Naive B cell (primary cell): ENCODE measurements at places on chromosomes 6 and 20.

- DNase-seq: no peak
Observed at GRCh38 chr6:53299331-53300005, 49.3 kb downstream of the ELOVL5 start.

- DNase-seq: no peak
Observed at GRCh38 chr20:19095762-19096161, 116.7 kb upstream of the SLC24A3 start.

GRCh38 chr6:44247338-44248302 is 719 bp downstream of the HSP90AB1 start:
- DNase-seq: peak; percentile 76

GRCh38 chr6:703552-703951 is 10.6 kb upstream of the EXOC2 start:
- no peak for DNase-seq

GRCh38 chr6:39980839-39981580 is 46.7 kb upstream of the MOCS1 start:
- peak; percentile 18 for DNase-seq
